ENCODE measurements at places on chromosomes 3 and 15. TPM values are rescaled to one million over a fixed set of nuclear protein-coding genes. Genes with fewer than 3 reads are reported as not detected.

PLSCR5 gene
- total RNA-seq = not detected

BUB1B gene
- 1.2 TPM for total RNA-seq

NEK10 gene
- 0.65 TPM for total RNA-seq

NT5DC2 gene
- 48.6 TPM for total RNA-seq

GOLGA6B gene
- not detected for total RNA-seq

DNA sequence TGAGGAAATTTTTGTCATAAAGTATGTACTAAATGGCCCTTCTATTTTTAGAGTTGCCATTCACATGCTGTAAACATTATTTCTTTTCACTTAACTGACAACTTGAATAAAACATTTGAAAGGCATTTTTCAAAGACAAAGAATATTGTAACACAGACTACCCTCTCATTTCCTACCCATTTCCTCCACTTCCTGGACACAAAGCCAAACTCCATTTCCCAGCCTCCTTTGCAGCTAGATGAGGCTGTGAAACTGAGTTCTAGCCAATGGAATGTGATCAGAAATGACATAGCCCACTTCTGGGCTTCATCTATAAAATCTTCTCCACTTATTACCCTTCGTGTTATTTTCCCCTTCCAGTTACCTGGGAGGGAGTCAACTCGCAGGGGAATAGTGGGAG is 288.9 kb upstream of the DPH6 start:
- no peak for DNase-seq

GRCh38 chr3:184808021-184808420 is 3.9 kb upstream of the VPS8 start:
- DNase-seq = no peak

DNA sequence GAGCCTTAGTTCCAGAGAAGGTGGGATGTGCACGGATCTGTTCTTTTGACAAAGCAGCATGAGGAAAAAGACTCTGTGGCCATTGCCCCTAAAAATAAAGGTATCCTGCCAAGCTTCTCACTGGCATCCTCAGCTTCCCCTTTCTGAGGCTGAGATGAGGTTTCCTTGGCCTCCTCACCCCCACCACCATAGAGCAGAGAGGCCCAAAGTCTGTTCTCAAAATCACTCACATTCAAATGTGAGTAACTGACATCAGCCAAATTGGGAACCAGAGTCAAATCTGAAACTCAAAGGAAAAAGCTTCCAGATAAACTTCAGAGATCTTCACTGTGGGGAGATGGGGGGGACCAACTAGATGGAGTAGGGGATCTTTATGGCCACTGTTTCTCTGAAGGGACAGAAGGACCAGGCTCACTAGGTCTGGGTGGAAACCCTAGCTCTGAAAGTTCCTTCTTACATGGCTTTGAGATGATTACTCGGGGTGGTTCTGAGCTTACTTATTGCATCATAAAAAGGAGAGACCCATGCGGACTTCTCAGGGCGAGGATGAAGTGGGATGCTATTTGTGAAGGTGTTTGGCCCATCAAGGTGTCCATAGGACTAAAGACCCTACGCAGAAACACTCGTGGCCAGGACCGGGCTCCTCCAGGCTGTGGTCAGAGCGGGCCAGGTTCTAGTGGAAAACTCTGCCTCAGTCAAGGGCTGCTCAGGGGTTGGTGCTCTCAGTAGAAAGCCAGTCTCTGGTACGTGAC is 61.5 kb upstream of the MEF2A start:
- DNase-seq = no peak

- no peak for DNase-seq
These were observed 71.0 kb downstream of the NOX5 start for GRCh38 chr15:69085325-69086081.

GRCh38 chr15:89370120-89370977 is 35.7 kb upstream of the POLG start:
- no peak for DNase-seq

GRCh38 chr15:73504885-73505284 is 61.9 kb downstream of the REC114 start:
- DNase-seq = no peak

DNA sequence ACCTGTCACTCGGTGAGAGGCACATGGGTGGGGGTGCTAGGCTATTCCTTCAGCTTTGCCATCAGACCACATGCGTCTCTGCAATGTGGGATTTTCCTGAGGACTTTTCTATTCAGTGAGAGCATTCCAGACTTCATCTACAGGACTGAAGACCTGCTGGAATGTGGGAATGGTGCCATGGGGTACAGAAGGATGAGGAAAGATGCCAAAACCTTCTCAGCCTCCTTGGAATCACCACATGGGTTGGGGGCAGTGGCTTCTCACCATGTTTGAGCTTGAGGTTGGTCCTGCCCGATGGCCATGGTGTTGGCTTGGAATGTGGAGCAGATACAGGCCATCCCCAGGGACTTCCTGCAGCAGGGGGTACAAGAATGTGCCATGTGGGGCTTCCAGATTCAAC is 80.9 kb upstream of the KLF13 start:
- no peak for DNase-seq

DNA sequence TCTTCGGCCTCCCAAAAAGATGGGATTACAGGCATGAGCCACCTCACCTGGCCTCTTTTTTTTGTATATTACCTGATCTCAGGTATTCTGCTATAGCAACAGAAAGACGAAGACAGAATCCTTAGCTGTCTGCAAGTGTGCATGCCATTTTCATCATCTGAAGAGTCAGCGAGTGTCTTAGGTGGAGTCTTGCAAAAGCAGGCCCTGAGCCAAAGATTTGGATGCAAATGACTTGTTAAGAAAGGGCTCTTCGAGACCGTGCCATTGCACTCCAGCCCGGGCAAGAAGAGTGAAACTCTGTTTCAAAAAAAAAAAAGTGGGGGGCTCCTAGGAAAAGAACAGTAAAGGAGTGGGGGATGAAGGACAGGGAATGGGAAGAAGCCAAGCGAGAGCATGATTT is 10.2 kb upstream of the TRIM69 start:
- DNase-seq = no peak

DNA sequence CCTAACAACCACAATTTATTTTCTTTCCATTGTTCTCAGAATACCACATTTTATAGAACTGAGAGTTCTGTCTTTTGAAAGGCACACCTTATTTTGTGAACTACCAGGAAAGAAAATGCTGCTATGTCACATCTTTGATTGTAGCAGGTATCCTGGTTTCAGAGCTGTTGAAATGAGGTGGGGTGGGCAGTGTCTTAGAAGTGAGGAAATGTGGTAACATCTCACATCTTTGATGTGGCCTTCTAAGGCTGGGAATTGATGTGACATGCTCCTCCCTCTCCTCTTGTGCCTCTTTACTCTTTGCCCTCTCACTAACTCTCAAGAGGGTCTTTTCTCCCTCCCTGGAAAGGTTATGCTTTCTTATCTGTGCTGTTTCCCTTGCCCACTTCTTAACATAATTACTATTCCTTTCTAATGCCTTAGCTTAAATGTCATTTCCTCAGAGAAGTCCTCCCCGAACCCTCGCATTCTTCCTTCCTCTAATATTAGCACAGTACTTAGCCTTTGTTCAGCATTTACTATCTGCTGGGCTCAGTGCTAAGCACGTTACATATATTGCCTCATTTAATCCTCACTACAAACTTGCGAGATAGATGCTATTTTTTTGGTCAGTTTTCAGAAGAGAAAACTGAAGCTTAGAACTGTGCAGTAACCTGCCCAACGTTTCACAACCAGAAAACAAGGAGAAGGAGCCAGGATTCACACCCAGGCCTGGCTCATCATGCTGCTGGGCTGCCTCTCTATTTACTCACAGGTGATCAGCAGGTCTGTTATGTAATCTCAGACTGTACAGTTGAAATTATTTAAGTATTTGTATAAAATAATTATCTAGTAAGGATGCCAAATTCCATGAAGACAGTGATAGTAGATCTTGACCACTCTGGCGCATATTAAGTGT is 24.0 kb upstream of the SPTSSB start:
- DNase-seq = no peak

DNA sequence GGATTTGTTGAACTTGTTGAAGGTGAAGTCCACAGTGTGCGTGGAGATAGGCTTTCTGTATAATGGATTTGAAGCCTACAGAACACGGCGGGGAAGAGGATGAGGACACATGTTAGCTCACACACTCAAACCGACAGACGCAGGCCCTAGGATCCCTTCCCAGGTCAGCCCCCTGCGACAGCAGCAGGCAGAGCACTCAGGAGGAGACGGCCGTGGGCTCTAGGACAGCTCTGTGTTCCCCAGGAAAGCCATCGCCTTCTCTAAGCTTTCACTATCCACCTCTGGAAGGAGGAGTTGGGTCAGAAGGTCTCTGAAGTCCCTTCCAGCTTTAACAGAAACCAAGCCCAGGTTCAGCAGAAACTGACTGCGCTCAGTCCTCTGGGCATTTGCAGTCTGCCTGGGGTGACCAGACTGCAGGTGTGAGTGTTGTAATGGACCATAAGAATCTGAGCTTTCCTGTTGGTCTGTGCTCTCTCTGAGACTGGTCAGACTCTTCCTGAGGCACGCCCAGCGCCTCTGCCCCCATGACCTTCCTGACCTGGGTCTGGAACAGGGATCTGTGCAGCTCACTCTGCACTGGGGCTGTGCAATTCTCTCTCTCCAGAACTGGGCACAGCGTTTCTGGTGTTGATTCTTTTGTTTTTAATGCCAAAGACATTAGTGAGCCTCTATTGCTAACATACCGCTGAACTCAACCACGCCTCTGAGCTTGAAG is 33.5 kb downstream of the UMPS start:
- DNase-seq = no peak

DNA sequence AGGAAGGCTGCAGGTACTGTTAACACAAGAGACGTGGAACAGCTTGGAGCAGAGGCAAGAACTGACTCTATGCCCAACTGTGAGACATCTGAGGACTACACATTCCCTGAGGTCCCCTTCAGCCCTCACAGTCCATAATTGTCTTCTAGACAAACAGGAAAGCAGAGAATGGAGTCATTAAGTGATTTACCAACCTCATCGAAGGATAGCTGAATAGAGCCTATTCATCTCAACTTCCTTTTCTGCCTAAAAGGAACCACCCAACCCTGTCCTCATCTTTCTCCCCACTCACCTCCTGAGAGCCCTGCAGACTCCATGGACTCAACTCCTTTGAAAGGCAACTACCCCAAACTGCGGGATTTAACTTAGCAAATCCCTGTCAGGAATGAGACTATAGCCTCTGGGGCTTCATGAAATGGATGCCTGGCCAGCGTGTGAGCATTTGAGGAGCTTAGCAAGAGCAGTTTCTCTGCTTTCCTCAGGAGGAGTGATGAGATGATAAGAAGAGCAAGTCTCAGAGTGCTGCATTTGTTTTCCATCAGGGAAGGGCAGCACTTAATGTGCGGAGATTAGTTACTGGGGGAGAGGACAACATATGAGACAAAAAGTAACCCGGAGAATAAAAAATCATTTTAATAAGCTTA is 61.5 kb upstream of the FILIP1L start:
- DNase-seq = no peak

DNA sequence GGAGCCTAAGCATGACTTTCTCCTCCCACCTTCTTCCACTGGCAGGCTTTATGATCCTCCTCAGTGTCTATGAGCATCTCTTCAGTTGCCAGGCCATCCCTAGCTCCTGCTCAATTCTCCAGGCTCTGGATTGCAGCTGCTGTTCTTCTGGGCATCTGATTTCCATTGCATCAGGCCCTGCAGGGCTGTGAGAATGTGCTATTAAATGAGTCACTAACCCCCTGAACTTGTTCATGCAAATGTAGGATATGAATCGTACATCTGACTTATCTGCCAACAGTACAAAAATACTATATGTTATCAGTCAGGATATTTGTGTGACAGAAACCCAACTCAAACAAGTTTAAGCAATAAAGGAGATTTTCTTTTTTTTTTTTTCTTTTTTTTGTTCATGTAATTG is 11.9 kb downstream of the GPR176 start:
- no peak for DNase-seq

GRCh38 chr3:16182183-16182582 is 7.7 kb downstream of the GALNT15 start:
- DNase-seq = no peak

GRCh38 chr15:70264014-70264582 is 166.4 kb upstream of the TLE3 start:
- DNase-seq = no peak

DNA sequence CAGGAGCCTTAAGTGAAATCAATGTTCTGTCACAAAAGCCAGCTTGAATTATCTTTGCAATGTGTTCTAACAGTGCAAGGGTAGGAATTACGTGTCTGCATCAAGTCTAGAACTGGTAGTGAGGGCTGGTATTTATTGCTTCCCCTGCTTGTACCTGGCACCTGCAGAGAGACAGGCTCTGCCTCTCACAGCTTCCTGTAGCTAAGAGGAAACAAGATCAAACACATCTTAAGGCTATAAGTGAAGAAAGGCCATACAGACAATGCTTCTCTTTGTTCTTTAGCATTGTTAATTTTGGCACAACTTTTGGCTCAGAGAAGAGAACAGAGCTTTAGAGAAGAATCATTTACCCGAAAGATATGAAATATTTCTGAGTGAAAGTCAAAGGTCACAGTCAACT is 479.9 kb downstream of the GRM7 start:
- no peak for DNase-seq

DNA sequence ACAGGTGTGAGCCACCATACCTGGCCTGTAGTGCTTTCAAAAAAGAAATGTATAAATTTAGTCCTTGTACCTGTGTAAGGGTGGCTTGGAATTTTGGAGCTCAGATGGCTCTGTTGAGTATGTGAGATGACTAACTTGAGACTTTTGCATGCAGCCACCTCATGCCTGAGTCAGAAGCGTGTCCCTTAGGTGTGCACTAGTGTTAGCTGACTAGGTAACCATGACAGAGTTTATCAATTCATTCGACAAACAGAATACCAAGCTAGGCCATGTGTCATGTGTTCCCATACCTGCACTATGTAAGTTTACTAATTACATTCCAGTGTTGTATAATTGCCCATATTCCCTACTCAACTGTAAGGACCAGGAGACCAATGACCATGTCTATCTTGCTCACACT is 4.0 kb upstream of the ZNF639 start:
- no peak for DNase-seq

DNA sequence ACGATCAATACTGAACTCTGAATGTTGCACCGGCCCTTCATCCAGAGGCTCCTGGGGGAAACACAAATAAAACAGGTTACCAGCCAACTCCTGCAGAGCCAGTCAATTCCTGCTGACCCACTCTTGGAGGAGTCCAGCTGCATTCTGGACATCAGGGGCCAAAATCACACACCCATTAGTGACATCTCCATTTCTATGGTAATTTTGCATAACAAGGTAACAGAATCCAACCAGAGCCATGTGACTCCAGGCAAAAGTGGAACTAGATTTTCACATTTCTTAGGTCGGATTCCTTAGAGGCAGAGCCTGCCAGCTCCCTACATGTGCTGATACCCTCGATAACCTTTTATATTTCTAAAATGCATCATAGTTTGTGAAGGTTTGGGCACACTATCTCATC is 119.2 kb upstream of the CTNNB1 start:
- no peak for DNase-seq

DNA sequence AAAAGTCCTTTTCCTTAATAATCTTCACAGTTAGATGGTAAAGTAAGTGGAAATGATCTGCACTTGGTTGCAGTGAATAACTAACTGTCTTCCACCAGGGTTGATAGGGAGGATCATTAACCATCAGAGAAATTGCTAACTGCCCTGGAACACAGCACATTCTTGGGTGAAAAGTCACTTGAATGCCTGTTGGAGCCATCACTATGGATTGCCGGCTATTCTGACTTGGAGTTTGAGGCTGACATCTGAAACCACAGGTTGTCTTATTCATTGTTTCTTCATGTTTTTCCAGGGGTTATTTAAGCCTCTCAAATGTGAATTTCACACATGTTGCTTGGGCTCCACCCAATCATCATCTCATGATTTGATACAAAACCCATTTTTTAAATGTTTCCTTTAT is 901.4 kb downstream of the MCTP2 start:
- no peak for DNase-seq

GRCh38 chr3:141103503-141103902 is 52.4 kb downstream of the SPSB4 start:
- peak; percentile 31 for DNase-seq
